ENCODE measurements at places on chromosomes 3 and 15. TPM values are rescaled to one million over a fixed set of nuclear protein-coding genes. Genes with fewer than 3 reads are reported as not detected.

DNA sequence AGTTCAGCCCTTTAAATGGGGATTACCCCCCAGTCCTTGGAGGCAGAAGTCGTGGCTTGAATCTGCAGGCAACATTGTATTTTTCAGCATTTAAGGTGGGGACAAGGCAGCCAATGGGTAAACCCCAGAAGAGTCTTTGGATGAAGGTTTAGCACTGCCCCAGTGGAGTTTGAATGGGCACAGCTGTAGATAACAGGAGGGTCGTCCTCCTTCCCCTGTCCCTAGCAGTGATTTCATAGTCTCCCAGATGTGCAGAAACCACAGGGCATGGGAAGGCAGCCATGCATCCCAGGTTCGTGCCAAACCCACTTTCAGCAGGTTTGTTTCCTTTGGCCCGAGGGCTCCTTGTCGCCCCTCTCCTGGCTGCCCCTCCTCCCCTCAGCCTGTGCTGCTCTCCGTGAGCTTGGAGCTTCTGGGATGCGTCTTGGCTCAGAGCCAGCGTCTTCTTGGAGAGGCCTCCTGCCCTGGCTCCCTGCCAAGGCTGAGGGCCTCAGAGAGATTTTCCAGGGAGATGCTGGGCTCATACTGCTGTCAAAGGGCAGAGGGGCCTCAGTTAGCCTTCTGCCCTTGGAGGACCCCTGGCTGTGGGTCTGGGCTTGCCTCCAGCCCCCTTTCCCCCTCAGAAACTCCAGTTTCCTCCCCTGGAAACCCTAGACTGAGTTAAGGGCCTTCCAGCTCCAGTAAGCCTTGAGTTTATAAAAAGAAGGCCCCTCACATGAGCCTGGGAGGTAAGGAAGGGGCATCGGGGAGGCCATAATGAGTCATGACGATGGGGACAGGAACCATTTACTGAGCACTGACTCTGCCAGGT lies 48.9 kb upstream of the POLG start:
- DNase-seq: no peak
- H3K27me3 ChIP-seq: peaks cover 54% of the 10 kb centered on the region
- H3K4me3 ChIP-seq: no peak overlapping the region
- H3K4me1 ChIP-seq: no peaks in the 10 kb centered on the region
- H3K36me3 ChIP-seq: no peaks in the 10 kb centered on the region

- DNase-seq: no peak
- H3K36me3 ChIP-seq: peaks cover 12% of the 10 kb centered on the region
- no peaks in the 10 kb centered on the region for H3K27me3 ChIP-seq
- H3K4me3 ChIP-seq: no peak overlapping the region
- H3K27ac ChIP-seq: no peak overlapping the region
- peaks cover 26% of the 10 kb centered on the region for H3K4me1 ChIP-seq
Measured at GRCh38 chr3:106018929-106019550, 150.2 kb upstream of the CBLB start.

GRCh38 chr3:64600246-64600950 lies 87.4 kb downstream of the ADAMTS9 start:
- H3K36me3 ChIP-seq: no peaks in the 10 kb centered on the region
- H3K4me3 ChIP-seq: no peak overlapping the region
- no peak overlapping the region for H3K27ac ChIP-seq
- H3K27me3 ChIP-seq: no peaks in the 10 kb centered on the region
- no peaks in the 10 kb centered on the region for H3K4me1 ChIP-seq

- H3K4me1 ChIP-seq: peaks cover 41% of the 10 kb centered on the region
- H3K4me3 ChIP-seq: peak overlapping the region; percentile 62
- peak overlapping the region; percentile 86 for H3K27ac ChIP-seq
- peaks cover 41% of the 10 kb centered on the region for H3K36me3 ChIP-seq
- DNase-seq: no peak
Measured at GRCh38 chr15:52052066-52052935, 33.3 kb downstream of the MAPK6 start.

- no peaks in the 10 kb centered on the region for H3K4me1 ChIP-seq
- H3K4me3 ChIP-seq: no peak overlapping the region
- peaks cover 2% of the 10 kb centered on the region for H3K27me3 ChIP-seq
- no peak for DNase-seq
- no peaks in the 10 kb centered on the region for H3K36me3 ChIP-seq
- H3K27ac ChIP-seq: no peak overlapping the region
Measured at GRCh38 chr15:100310041-100310405, 31.8 kb downstream of the ADAMTS17 start.

GRCh38 chr3:77326586-77326985 lies 286.7 kb downstream of the ROBO2 start:
- H3K36me3 ChIP-seq: no peaks in the 10 kb centered on the region
- no peak overlapping the region for H3K27ac ChIP-seq
- H3K4me3 ChIP-seq: no peak overlapping the region
- H3K27me3 ChIP-seq: no peaks in the 10 kb centered on the region

DNA sequence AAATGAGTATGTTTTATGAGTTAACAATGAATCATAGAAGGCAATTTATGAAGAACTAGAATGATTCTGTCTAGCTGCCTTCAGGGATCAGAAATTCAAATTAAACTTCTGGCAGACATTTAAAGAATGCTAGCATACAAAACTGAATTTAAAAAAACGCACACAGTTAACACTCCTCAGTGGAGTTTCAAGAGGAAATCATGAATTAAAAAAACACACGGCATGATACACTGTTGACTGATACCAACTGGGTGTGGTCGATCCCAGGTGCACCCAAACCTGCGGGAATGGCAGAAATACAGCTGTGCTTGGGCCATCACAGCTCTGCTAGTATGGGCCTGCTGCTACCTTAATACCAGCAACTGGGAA lies 526.0 kb downstream of the FOXP1 start:
- H3K4me1 ChIP-seq: no peaks in the 10 kb centered on the region
- no peak for DNase-seq

- H3K27me3 ChIP-seq: peaks cover 2% of the 10 kb centered on the region
- H3K4me3 ChIP-seq: no peak overlapping the region
- peaks cover 52% of the 10 kb centered on the region for H3K36me3 ChIP-seq
Measured at GRCh38 chr15:62653122-62653521, 389.4 kb upstream of the TPM1 start.

SLC28A2 gene
- total RNA-seq: not detected

TLR9 gene
- not detected for total RNA-seq

WDR49 gene
- total RNA-seq: not detected

RTP3 gene
- total RNA-seq: not detected
